ENCODE measurements at places on chromosomes 5 and 9.

DNA sequence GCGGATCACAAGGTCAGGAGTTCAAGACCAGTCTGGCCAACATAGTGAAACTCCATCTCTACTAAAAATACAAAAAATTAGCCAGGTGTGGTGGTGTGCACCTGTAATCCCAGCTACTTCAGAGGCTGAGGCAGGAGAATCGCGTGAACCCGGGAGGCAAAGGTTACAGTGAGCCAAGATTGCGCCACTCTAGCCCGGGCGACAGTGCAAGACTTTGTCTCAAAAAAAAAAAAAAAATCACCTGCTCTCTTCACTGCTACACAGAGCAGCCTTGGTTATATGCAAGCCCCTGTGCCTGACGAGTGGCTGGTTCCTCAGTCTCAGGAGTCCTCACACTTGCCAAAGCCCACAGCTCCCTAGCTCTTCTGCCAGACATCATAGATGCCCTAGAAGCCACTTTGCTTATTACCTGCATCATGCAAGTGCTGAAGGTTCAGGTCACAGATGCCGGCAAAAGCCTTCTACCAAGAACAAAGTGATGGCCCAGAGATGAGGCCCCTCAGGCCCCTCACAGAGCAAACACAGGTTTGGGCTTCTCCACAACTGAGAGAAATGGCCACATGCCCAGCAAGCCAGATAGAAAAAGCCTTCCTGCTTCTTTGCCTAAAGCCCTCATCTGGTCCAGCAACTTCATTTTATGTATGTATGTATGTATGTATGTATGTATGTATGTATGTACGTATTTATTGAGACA, 176.4 kb downstream of the AUH start:
- DNase-seq, result no peak

- DNase-seq, result no peak
Observed at GRCh38 chr9:133960568-133961129, 31.5 kb downstream of the VAV2 start.

GRCh38 chr9:33263131-33264002, 1.1 kb downstream of the BAG1 start:
- DNase-seq, result peak; percentile 40

DNA sequence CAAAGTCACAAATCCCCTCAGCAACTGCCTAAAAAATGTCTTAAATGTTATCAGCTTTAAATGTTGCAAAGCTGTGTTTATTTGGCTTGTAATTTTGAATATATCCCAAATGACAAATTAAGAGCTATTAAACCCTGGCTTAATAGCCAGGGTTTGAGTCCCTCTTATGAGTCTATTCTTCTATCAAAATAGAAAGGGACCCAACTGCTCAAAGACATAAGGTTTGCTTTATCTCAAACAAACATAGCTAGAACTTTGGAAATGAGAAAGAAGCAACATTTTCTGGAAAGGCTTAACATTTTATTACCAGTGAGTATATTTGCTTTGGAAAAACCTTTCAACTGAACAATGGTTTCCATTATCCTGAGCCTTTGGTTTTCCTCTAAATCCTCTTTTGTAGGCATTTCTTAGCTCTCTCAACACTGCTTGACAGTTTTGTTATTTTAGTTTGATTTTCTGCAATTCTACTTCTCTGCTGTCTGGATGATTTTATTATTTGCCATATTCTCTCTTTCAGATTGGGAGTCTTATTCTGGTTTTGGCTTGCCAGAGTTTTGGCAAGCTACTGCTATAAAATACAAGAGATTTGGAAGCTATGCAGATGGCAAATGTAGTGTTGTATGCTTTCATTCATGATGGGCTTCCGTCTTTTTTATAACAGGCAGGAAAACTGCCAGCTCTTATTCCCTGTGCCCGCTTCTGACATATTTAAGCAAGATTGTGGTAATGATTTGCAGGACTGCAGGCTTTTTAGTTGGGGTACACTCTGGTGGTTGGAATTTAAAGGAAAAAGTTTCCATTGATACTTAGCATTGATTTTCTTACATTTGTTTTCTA, 734.9 kb downstream of the DTWD2 start:
- DNase-seq, result no peak

GRCh38 chr5:132267931-132268768, 10.7 kb downstream of the PDLIM4 start:
- no peak for DNase-seq

- no peak for DNase-seq
Observed at GRCh38 chr9:128282500-128282899, 6.4 kb downstream of the SWI5 start.

GRCh38 chr5:140565780-140566095, 1.1 kb downstream of the SLC35A4 start:
- DNase-seq, result no peak

DNA sequence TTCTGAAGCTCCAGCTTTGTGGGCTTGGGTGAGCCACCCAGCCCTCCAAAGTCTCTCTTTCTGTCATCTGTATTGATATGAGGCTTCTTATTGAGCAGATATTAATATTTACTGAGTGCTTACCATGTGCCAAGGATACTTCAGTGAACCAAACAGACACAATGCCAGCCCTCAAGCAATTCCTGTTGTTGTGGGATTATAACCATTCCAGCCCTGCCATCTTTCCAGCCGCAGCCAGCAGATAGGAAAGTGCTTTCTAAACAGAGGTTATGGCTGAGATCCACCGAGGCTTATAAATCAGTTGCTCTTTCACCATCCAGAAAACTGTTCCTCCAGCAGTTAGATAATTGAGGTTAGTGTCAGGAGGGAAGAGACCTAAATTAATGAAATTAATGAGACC, 137.7 kb upstream of the ALDH1B1 start:
- no peak for DNase-seq

GRCh38 chr9:137610944-137611343, 5.5 kb downstream of the ARRDC1 start:
- DNase-seq, result no peak

DNA sequence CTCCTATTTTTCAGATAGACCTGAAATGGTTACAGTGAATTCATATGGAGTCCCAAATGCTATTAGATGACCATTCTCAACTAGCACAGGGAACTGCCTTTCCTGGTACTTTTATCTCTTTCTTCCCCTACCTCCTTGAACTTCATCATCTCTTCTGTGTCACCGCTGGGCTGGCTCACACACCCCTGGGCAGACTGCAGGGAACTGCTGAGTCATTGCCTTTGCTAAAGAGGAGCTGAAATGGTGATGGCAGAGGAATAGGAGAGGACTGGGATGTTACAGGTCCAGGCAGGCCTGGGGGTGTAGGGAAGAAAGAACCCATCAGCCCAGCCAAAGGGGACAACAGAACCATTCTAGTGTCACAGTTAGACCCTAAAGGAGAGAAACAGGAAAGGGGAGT, 322.3 kb downstream of the ASTN2 start:
- peak; percentile 49 for DNase-seq

All from M059J (cell line).